ENCODE measurements at places on chromosomes 12 and 14.
A peak's percentile ranks its signal among the peaks of the same experiment; 100 is the strongest.

GRCh38 chr12:102958073-102958829 lies 777 bp downstream of the ASCL1 start:
- peak; percentile 45 for DNase-seq

DNA sequence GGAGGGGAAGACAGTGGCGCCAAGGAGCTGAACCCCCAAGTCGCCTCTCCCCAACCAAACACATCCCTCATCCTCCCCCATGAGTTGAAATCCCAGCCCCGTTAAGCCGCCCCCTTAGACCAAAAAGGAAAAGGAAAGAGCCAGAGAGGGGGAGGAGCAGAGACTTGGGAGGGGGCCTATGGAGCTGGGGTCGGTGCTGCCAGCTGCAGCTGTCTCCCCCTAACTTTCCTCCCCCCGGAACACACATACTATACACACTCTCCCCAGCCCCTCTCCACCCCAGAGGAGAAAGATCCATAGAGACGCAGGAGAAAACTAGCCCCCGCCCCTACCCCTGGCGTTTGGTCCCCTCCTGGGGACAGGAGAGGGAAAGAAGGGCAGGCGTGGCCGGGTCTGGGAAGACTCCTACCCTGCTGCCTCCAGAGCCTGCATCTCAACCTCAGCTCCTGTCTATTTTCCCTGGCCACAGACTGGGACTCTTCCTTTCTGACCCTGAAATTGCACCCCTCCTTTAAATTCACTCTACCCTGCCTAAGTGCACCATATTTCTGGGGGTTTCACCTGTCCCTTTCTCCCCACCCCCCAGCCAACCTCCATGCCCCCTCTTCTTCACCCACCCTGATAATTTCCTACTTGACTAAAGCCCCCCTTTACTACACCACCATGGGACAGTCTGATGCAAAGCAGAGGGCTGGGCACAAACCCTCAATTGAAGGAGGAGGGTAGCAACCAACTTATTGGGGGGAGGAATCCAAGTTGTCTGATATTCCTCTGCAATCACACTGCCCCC lies 1.7 kb upstream of the HOXC9 start:
- no peak for DNase-seq

DNA sequence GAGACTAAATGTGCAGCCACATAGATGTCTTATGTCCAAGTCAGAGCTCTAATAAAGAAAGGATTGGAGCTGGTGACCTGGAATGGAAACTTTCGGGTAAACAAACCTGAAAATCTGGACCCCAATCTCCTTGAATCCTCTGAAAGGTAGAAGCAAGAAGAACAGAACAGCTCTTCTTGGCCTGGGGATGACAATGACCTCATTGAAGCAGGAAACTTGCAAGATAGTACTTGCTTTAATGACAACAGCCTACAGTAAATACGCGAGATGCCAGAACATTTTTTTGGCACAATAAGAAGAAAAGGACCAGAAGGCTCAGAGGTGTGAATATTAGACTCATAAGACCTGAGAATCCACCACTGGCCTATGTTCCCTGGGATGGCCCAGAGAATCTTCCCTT lies 4.1 kb upstream of the PRIMA1 start:
- no peak for DNase-seq

GRCh38 chr14:64763085-64763782 lies 59.0 kb downstream of the PLEKHG3 start:
- no peak for DNase-seq

DNA sequence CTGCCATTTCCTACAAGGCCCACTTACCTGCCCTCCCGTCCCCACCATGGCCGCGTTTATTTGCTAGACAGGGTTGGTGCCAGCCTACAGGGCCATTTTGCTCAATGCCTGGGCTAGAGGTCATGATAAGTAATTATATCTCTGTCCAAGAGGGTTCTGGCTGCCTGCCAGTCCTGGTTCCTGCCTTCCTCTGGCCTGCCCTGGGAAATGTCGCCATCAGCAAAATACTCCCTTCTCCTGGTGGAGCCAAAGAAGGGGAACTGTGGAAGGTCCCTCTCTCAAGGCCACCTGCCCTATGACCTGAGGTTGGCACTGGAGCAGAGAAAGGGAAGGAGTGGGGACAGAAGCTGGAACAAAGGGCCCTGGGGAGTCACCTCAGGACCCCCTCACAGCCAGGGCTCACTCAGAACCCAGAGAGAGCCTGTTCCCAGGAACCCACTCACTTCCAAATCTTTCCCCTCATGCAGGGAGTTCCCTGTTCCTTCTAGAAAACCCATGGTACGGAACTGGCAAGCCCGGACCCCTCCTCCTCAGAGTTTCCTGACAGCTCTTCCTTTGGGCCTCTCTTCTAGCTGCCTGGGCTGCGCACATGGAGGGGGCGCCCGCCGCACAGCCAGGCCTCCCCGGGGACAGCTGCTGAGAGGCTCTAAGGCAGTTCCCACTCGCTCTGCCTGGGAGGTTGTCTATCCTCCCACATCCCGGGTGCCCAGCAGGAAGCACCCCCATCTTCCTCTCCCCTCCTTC lies 280.5 kb downstream of the DPF3 start:
- DNase-seq, result no peak

DNA sequence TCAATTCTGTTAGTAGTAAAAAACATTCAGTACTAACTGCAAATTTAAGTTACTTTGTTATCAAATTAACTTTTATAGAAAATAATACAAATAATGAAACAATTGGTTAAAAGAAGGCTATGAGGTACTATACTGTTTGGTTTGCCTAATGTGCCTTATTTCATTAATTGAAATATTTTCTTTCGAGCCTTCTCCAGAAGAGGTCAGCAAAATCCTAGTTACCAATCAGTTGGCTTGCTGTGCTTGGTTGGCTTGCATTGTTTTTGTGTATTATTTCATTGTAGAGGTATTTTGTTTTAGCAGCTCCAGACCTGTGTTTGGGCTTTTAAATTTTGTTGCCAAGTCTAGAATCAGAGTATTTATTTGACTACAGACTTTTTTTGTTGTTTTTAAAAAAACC lies 68.5 kb downstream of the AEBP2 start:
- DNase-seq, result no peak

DNA sequence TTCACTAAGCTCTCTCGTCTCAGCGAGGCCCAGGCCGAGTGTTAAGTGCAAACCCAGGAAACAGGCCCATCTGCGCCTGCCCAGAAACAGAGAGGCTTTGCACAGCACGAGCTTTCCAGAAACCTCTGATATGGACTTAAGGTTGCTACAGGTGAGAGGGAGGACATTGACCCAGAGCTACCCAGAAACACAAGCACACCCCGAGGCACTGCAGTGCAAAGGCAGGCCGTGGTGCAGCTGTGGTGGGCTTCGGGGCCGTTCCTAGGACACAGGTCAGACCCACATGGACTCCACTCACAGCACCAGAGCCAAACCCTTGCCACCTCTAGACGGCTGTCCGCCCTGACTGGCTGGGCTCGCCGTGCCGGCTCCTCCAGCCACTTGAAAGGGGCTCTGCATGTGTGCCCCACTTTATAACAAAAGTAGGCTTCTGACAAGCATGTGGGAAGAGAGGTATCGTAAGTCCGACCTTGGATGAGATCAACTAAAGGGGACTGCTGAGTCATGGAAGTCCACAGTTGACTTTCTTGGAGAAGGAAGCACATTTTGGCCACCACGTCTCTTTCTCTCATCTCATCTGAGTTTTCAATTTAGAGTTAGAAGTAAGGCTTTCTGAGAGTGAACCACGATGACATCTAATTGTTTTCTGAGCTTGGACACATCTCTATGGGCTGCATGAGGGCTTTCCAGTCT lies 38.2 kb downstream of the CACNA2D4 start:
- no peak for DNase-seq

DNA sequence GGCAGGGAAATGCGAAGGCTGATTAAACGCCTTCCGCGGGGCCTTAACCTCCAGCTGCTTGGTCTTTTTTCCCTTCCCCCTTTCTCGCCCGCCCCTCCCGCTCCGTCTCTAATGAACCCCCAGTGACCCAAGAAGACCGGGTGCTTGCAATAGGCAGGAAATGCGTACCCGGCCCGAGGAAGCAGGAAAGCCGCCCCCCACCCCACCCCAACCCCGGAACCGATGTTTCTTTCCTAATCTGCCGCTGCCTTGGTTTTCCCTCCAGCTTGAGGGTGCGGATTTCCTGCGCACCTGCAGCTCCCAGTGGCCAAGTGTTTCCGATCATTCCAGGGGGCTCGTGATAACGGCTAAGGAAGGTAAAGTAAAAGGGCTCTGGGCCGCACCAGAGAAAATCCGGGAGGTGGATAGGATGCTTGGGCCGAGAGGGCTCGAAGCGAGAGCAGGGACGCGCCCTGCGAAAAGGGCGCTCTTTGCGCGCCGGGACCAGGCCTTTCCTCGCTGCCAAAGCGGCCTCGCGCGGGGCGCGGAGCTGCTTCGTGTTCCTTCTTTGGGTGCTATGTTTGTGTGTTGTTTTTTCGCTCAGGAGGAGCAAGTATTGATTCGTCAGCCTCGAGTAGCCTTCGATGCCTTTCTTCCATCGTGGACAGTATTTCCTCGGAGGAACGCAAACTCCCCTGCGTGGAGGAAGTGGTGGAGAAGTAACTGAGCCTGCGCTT lies 983 bp downstream of the MYF6 start:
- DNase-seq, result no peak

GRCh38 chr12:131050463-131051154 lies 96.9 kb downstream of the ADGRD1 start:
- no peak for DNase-seq

- no peak for DNase-seq
These were observed 55.8 kb downstream of the MBIP start for GRCh38 chr14:36264595-36264994.

DNA sequence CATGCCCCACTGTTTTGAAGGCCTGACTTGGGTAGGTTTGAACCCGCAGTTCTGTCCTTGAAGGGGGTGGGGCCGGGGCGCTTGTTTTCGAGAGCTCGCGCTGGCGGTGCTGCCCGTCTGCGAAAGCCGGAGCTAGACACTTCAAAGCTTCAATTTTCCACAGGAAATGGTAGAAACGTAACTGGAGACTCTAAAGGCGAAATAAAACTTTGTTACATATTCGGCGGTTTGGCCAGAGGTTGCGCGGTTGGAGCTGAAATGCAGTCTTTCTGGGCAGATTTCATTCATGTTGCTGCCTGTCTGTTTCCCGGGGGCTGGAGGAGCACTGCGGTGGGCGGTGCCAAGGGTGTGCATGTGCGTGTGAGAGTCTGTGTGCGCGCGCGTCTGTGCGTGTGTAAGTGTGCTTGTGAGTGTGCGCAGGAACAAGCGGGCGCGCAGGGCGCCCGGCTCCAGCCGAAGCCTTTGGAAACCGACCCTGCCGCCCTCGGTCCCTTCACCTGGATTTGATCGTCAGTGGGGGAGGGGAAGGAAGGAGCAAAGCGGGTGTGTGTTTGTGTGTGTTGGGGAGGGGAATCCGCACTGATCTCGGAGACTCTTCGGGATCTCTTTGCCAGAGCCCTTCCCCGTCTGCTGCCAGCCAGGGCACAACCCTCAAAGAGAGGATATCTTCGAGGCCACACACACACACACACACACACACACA lies 227.7 kb upstream of the CRY1 start:
- no peak for DNase-seq

- DNase-seq, result no peak
These were observed 8.8 kb upstream of the TEX22 start for GRCh38 chr14:105389534-105389933.

DNA sequence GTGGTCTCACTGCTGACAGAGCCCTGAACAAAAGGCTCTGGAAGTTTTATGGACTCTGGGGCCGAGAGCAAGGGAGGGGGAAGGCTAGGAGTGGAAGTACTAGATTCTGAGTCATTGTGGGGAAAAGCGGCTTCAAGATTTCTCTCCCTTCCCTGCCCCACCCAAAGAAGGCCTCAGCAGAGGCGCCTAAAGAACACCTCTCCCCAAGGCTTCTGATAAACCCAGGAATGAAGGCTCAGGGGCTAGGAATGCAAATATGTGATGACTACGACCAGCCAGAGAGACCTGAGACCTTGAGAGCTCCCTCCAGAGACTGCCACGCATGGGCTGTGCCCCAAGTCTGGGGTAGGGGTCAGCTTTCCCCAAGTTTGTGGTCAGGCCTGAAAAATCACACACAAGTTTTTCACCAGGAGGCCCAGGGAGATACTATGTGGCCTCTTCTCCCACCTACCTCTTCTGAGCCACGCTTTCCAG lies 130.7 kb upstream of the HIF1A start:
- DNase-seq, result no peak

DNA sequence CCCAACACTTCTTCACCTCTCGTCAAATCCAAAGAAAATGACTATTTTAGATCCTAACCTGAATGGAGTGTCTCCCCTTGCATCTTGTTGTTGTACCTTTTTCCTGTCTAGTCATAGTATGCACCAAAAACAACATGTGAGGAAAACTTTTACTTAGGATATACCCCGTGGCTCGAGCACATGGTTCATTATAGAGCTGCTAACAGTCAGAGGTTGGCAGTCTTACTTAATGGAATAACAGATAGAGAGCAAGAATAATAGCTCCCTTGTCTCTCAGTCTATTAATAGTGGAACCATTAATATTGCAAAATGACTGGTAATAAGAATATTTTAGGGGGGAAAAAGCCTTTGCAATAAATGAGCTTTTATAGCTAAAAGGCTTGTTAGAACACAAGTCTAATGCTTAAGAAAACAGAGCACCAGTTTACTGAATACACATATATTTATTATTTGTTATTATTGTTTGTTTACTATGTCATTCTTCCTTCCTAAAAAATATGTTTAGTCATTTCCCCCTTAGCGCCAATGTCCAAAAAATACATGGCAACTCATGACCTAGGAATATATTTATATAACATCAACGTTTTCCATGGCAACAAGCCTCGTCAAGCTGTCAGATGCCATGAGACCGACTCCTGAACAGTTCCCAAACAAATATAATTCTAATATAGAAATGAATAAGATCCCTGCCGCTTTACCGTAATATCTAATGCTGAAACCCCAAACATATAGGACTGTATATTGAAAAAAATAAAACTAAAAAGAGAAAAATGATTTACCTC lies 592.4 kb downstream of the SOX5 start:
- DNase-seq, result no peak

Measured in GM12892 (cell line).